ENCODE measurements at places on chromosomes 1 and 21.

DNA sequence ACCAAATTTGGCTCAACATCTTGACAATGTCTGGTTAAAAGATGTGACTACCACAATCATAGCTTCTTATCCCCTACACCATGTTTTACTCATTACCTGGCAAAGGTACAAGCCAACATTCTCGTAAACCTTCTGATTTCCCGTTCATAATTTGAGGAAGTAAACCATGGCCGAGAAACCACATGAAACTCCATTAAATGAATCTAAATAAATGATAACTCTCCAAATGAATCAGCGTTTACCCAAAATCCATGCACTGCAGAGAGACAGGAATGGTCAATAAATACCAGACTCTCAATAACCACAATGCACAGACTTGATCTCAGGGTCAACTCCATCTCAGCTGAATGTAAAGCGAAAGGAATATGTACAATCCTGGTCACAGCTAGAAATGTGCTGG is 125.2 kb downstream of the TYW3 start:
- no peak for DNase-seq

GRCh38 chr1:183808296-183809027 is 3.5 kb downstream of the RGL1 start:
- DNase-seq = no peak

DNA sequence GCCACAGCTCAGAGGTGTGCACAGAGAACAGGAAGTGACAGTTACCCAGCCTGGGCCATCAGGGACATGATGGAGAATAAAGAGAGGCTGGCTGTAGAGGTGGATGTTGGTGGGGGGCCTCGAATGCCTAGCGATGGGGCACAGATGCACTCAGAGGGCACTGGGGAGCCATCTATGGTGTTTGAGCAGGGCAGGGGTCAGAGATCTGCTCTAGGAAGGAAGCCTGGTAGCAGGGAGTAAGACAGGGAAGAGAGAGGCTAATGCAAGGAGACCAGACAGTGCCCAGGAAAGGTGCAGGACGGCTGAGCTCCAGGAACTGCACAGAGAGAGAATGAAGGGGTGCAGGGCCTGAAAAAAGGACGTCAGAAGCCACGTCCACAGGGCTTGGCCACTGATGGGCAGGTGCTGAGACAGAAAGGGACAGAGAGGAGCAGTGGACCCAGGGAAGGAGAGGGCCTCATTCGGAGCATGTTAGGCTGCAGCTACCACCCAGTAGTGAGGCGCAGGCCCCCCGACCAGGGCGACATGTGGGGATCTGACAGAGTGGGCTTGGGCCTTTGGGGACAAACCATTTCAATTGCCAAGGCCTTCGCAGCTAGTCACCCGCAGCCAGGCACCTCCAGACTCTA is 1.1 kb upstream of the KCNAB2 start:
- no peak for DNase-seq

DNA sequence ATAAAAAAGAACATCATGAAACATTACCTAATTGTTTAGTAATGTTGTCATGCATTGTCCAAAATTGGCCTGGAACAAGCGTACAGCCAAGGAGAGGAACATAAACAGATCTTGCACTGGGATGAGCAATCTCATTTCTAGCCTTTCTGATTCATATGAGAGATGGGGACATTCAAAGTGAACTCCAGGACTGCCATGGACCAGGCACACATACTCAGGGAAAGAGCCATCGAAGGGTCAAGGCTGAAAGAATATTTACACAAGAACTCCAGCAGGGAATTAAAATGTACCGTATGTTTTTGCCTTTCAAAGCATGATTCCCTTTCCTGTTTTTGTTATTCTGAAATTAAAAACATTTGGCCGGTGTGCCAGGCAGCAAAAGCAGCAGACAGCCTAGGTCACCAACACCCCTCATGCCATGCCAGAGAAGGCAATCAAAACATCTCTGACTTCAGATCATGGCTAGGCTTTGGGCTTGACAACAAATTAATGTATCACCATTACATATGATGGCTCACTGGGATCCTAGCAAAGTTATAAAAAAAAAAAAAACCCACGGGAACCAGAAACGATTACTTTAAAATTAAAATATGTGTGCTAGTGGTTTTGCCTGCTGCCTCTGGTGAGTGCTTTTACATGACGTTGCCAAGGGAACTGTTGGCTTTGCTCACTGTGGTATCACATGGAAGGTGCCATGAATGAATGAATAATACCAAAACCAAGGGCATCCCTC is 159.8 kb downstream of the TGFBR3 start:
- DNase-seq = no peak

DNA sequence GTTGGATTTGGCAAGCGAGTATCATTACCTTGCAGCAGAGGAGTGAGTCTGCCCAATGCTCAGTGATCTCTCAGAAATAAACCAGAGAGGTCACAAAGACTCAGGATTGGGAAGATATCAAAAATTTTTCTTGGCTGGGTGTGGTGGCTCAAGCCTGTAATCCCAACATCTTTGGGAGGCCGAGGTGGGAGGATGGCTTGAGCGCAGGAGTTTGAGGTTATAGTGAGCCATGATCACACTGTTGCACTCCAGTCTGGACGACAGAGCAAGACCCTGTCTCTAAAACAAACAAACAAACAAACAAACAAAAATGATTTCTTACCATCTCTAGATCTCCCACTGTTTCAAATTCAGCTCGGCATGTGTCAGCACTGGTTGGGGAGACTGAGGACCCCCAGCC is 13.3 kb upstream of the BECN2 start:
- no peak for DNase-seq

DNA sequence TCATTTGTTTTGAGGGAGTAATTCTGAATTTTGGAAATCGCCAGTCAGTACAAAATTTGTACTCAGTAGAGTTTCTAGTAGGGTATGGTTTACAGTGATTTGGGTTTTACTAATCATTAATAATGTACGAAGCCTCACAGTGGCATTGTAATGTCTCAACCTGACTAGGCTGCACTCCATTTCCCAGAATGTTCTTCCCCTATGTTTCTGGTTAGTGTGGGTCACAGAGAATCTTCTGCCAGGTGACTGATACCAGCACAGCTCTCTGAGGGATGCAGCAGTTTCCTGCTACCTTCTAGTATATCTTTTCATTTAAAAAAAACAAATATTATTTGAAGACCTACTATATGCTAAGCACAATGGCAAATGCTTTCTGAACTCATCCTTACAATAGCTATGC is 112.9 kb downstream of the PTPN14 start:
- no peak for DNase-seq

DNA sequence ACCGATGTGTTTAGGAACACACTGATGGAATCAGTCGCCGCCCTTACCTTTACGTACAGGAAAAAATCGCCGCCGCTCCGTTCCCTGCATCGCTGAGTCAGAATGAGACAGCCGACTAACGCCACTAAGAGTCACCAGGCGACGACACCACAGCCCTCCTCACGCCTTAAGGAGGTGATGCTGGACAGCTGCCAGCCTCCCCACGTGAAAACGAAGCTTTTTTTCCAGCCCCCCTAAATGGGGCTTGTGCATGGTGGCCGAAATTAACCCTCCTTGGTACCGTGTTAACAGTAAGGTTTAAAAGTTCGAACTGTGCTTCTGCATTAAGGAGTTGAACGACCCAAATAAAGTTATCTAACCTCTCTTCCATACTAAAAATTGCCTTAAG is 511 bp downstream of the DNTTIP2 start:
- DNase-seq = peak; percentile 5

DNA sequence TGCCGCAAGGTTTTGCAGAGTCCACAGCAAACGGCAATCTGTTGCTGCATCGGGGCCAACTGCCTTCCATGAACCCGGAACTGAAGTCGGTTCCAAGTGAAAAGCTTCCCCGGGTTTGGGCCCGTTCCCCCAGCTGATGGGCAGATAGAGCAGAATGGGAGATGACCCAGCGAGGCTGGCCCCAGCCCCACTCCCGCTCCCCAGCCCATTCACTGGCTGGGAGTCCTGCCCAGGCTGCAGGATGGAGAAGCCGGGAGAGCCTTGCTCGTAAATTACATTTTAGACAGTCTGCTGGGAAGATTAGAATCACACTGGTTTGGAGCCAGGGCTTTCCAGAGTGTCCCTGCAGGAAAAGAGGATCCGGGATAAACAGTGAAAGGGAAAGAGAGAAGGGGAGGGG is 31.6 kb upstream of the PAX7 start:
- no peak for DNase-seq

DNA sequence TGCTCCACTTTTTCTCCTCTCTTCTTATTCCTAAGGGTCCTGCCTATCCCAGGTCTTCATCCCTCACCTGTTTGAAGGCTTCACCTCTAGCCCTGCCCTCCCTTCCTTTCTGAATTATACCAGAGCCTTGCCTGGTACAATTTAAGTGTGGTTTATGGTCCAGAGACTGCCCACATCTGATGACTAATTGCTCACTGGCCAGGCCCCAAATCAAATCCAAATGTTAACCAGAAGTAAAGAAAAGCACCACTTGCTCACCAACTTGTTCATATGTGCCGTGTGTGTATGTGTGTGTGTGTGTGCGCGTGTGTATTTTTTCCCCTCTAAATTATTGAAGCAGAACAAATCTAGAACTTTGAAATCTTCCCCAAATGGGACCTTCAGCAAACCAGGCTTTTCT is 26.4 kb downstream of the MYOM3 start:
- DNase-seq = no peak

GRCh38 chr1:27686223-27686990 is 14.4 kb upstream of the IFI6 start:
- no peak for DNase-seq

DNA sequence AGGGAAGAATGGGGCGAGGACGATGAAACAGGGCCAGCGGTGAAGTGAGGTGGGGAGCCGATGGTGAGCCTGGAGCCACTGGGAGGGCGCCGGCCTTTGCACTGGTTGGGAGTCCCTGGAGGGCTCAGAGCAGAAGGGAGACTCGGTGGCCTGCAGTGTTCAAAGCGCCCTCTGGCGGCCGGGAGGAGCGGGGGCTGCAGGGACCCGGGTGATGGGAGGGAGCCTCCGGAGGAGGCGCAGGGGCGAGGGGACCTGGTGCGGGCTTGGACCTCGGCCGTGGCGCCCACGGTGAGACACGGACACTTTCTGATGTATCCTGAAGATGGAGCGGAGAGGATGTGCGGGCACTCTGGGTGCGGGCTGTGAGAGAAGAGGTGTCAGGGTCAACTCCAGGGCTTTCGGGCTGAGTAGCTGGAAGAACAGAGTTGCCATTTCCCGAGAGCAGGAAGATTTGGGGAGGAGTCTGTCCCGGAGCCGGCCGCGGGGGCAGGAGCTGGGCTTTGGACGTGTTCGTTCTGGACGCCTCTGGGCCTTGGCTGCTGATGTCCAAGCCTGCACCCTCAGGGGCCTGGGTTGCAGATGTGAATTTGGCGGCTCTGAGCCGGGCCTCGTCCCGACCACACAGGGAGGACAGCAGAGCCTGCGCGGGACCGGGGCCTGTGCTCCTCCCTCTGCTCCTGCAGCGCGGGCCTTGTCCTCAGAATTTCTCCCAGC is 29.7 kb downstream of the HEYL start:
- peak; percentile 60 for DNase-seq

GRCh38 chr21:36386031-36386642 is 945 bp downstream of the CHAF1B start:
- DNase-seq = no peak

- no peak for DNase-seq
Measured at GRCh38 chr1:40780678-40781607, 2.6 kb upstream of the KCNQ4 start.

DNA sequence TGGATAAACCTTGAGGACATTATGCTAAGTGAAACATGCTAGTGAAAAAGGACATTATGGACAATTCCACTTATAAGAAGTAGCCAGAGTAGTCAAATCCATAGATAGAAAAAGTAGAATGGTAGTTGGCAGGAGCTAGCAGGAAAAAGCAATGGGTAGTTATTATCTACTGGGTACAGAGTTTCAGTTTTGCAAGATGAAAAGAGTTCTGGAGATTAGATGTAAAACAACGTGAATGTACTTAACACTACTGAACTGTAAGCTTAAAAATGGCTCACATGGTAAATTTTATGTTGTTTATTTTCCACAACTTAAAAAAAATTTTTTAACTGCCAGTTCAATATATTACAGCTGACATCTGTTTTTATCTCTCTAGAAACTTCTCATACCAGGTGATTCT is 19.4 kb downstream of the JAK1 start:
- no peak for DNase-seq

DNA sequence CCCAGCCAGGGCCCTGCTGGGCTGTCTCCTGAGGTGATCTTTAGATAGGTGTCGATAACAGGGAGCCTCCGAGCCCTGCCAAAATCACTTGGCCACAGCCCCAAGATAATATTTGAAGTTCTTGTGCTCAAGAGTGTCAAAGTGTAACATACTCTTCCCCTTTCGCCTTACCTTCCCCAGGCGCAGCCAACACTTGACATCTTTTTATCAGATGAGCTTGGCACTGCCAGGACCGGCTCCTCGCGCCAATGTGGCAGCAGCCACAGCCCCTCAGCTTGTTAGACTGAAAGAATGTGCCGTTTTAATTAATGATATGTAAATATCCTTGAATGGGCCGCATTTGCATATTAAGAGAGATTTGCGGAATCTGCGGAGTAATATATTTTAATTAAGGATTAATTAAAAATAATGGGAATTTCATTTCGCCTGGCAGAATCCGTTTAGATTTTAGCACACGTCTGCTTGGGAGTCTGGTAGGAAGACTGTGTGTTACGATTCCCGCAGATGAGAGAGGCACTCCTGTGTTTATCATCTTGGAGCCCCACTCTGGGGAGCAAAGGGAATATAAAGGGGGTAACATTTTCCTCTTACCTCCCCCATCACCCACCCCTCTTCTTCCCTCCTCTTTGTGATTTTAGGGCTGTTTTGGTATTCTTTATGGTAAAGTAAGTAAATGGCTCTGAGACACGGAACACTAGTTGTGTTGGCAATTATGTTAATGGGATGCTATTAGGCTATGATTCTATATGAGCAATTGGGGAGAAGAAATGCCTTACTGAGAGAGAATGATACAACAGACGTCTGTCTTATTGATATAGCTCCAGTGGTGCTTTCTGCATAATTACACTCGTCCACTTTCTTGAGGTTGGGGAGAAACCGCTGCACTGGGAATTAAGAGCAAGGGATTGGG is 109.8 kb downstream of the PBX1 start:
- no peak for DNase-seq

DNA sequence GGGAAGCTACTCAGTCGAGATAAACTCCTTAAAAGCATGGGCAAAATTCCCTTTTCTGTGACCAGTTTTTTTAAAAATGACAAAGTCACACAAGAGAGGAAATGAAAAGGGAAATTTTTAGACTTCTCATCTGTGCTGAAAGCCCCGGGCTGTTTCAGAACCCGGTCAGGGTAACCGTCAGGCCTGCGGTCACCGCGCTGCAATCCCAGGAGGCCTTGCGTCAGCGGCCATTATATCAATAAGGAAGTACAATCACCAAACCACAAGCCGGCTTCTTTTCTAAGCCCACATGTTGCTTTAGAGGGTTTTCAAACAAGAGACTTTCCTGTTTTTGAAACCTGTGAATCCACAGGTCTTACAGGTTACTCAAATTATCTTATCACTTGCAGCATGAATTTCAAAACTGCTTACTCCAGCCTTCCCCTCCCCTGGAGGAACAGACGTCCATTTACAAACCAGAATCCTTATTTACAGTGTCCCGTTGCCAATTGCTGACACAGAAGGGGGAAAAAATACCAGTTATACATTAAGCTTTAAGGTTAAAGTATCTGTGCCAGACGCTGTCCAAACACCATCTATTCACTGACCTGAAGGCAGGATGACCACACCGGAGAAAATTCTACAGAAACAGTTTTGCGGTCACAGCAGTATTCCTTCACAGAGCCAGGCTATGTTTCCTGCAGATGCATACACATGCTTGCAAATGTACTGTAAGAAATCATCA is 165.3 kb downstream of the TOMM20 start:
- DNase-seq = peak; percentile 60

Measured in activated CD4-positive, CD25-positive, alpha-beta regulatory T cell (primary cell).